ENCODE measurements at places on chromosomes 1 and 21.

- no peaks in the 10 kb centered on the region for H3K27me3 ChIP-seq
- no peak overlapping the region for H3K27ac ChIP-seq
- H3K4me3 ChIP-seq, result no peak overlapping the region
- no peaks in the 10 kb centered on the region for H3K4me1 ChIP-seq
- H3K36me3 ChIP-seq, result no peaks in the 10 kb centered on the region
These were observed 30.1 kb upstream of the DNAJC6 start for GRCh38 chr1:65279070-65279779.

- no peaks in the 10 kb centered on the region for H3K27me3 ChIP-seq
- no peaks in the 10 kb centered on the region for H3K4me1 ChIP-seq
- DNase-seq, result no peak
- no peak overlapping the region for H3K27ac ChIP-seq
- no peaks in the 10 kb centered on the region for H3K36me3 ChIP-seq
These were observed 34.1 kb downstream of the BMP8A start for GRCh38 chr1:39525366-39526165.

GRCh38 chr21:28875078-28875477 is 117.6 kb downstream of the LTN1 start:
- no peak overlapping the region for H3K27ac ChIP-seq
- H3K27me3 ChIP-seq, result no peaks in the 10 kb centered on the region
- DNase-seq, result no peak
- peaks cover 2% of the 10 kb centered on the region for H3K36me3 ChIP-seq
- no peaks in the 10 kb centered on the region for H3K4me1 ChIP-seq
- H3K4me3 ChIP-seq, result no peak overlapping the region

DNA sequence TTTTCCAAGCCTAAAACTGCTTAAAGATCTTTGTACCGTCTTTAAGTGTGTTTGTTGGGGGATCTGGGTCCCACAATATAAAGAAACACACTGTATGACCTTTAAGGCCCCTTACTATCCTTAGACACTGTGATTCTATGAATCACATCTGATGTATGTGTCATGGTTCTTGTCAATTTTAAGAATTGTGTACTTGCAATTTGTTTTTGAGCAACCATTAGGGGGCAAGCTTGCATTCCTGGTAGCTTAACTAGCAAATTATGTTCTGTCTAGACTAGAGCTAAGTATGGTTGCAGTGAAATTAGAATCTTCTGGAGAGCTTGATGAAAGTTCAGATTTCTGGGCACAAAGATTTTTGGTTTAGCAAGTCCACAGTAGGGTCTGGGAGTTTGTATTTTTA is 219.5 kb downstream of the TPR start:
- H3K4me3 ChIP-seq, result no peak overlapping the region
- H3K27me3 ChIP-seq, result no peaks in the 10 kb centered on the region
- H3K36me3 ChIP-seq, result no peaks in the 10 kb centered on the region
- H3K4me1 ChIP-seq, result peaks cover 15% of the 10 kb centered on the region
- DNase-seq, result no peak
- no peak overlapping the region for H3K27ac ChIP-seq

DNA sequence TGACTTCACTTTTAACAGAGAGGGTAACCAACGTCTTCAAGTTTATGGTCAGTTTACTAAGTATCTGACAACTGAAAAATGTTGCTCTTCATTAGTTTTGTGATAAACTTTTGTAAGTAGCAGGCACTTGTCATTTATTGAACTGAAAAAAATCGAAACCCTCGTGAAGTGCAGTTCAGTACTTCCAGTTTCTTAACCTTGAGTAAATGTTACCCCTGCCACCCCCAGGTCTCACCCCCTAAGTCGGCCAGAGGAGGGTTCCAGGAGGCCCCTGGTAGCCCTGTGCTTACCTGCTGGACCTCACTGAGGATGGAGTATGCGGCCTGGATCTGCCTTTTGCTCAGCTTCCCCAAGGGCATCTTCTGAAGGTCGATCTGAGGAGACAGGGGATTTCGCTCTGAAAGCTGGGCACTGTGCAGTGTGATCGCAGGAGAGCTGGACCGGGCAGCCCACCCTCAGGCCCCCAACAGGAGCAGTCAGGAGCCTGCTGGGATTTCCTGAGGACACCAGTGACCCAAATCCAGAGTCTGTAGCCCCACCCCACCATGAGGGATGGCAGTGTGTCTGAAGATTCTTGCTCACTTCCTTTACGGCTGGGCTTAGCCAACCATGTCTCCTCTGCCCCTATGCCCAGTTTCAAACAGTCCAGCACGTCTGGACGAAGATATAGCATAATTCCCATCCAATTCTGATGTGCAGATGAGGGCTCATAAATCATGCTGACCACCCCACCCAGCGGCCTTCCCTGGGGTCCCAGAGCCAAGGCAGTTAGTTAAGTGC is 37.6 kb downstream of the PARP1 start:
- no peaks in the 10 kb centered on the region for H3K27me3 ChIP-seq
- no peaks in the 10 kb centered on the region for H3K4me1 ChIP-seq
- no peaks in the 10 kb centered on the region for H3K36me3 ChIP-seq
- H3K27ac ChIP-seq, result no peak overlapping the region
- no peak overlapping the region for H3K4me3 ChIP-seq

- no peak overlapping the region for H3K27ac ChIP-seq
- H3K27me3 ChIP-seq, result no peaks in the 10 kb centered on the region
- H3K36me3 ChIP-seq, result no peaks in the 10 kb centered on the region
- DNase-seq, result no peak
- H3K4me1 ChIP-seq, result no peaks in the 10 kb centered on the region
These were observed 438.9 kb upstream of the ZP4 start for GRCh38 chr1:238329671-238330070.

- no peak for DNase-seq
- no peak overlapping the region for H3K27ac ChIP-seq
- peaks cover 10% of the 10 kb centered on the region for H3K4me1 ChIP-seq
- peaks cover 5% of the 10 kb centered on the region for H3K36me3 ChIP-seq
These were observed 4.9 kb downstream of the MTHFR start for GRCh38 chr1:11800756-11801433.

DNA sequence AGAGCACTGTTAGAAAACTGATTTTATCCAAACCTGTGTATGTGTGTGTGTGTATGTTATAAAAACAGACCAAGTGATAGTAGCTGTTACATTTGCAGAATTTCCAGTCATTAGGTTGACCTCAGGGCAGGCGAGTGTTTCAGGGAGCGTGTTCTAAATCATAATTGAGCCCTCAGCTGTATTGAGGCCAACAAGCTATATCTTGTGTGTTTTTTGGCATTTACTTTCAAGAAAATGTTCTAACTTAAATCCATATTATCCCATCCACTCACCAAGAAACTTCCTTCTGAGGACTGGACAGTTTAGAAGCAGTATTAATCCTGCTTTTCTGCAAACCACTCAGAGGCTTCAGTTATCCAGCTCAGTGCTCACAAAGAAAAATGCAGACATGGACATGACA is 12.0 kb downstream of the DDAH1 start:
- DNase-seq, result no peak
- H3K4me3 ChIP-seq, result no peak overlapping the region
- no peaks in the 10 kb centered on the region for H3K27me3 ChIP-seq
- 0 out of 2 replicates have a peak, but pooled peaks cover 2% of the 10 kb centered on the region for H3K4me1 ChIP-seq

DNA sequence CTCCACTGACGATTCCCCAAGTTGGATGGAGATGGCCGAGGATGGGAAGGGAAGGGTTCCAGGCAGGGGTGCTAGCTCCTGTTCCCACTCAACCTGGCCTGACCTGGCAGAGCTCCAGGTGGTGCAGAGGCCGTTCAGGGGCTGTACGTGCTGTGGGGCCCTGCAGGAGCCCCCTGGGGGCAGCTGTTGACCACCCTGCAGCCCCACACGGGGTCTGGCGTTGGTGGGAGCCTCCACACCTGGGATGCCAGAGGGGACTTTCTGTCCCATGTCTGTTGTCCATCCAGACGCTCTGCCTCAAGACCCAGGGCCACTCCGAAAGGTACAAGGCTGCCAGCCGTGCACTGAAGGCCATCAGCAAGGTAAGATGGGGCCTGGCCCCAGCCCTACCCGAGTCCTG is 20.0 kb downstream of the ARHGEF16 start:
- no peak overlapping the region for H3K4me3 ChIP-seq
- peaks cover 18% of the 10 kb centered on the region for H3K4me1 ChIP-seq
- H3K27ac ChIP-seq, result no peak overlapping the region

DNA sequence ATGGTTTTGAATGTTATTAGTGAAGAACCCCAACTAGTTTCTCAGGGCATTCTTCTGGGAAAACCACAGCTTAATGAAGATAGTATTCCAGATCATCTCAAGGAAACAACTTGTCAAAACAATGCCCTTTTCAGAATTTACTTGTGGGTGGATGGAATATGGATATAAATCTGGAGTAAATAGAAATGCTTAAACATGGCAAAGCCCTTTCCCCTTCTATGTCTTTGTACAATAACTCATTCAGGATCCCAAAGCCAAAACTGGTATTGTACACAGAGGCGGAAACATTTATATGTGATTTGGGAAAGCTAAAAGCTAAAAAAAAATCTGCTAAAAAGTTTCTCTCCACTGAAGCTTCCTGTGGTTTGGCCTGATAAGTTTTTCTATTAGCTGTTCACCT is 55.5 kb upstream of the RGS5 start:
- DNase-seq, result no peak
- H3K27me3 ChIP-seq, result no peaks in the 10 kb centered on the region
- H3K27ac ChIP-seq, result no peak overlapping the region
- no peak overlapping the region for H3K4me3 ChIP-seq
- no peaks in the 10 kb centered on the region for H3K4me1 ChIP-seq

GRCh38 chr1:9653491-9654050 is 2.0 kb downstream of the PIK3CD start:
- no peak for DNase-seq
- 0 out of 2 replicates have a peak, but pooled peaks cover 7% of the 10 kb centered on the region for H3K4me1 ChIP-seq
- H3K27ac ChIP-seq, result no peak overlapping the region
- H3K36me3 ChIP-seq, result no peaks in the 10 kb centered on the region
- H3K4me3 ChIP-seq, result no peak overlapping the region

DNA sequence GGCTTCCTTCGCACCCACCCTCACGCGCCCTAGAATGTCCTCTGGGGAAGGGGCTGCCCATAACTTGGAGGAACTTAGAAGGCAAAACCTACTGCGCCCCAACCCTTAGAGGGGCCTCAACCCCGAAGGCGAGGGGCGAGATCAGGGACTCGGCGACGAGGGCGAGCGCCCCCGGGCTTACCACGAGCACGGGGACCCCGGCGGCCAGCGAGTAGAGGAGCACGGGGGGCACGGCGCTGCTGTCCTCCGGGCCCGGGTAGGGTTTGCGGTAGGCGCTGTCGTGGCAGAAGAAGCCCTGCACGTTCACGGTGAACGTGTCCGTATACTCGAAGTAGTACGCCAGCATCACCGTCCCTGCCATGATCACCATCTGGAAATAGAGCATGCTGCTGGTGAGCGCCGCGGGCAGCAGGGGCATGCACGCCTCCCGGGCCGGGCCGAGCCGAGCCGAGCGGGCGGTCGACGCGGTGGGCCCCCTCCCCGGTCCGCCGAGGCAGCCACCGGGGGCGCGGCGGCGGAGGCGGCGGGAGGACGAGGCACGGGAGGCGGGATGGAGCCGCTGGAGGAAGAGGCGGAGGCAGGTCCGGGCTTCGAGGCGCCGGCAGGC is 304 bp downstream of the PLPPR5 start:
- no peaks in the 10 kb centered on the region for H3K27me3 ChIP-seq
- no peak overlapping the region for H3K27ac ChIP-seq
- no peaks in the 10 kb centered on the region for H3K4me1 ChIP-seq
- no peak for DNase-seq

DNA sequence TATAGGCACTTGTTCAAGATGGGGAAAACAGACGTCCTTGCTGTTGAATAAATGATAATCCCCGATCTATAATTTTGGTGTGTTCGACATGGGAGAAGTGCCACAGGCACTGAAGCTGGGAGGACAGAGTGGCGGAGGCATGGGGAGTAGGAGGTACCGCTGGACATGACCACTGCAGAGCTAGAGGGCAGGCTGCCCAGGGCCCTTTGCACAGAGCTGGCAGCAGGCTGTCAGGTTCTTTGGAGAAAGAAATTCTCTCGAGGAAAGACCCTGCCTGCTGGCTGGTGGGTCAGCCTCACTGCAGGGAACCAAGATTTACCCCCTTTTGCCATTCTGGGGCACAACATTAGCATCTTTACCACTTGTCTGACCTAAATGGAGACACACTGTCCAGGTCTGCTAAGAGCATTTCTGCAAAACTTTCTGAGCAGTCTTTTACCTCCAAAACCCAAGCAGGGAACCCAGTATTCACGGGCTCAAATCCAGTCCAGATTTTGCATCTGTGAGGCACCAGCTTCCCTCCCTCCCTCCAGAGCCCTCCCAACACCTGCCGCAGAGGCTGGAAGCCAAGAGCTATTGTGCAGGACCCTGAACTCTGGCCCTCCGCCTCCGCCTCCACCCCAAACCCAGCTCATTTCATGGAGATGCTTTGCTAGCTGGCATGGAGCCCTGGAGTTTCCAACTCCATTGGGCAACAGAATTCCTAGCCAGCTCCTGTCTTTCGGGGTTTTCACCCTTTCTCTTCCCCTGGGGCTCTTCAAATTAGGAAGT is 142.3 kb downstream of the PLXNA2 start:
- H3K27ac ChIP-seq, result no peak overlapping the region
- no peaks in the 10 kb centered on the region for H3K27me3 ChIP-seq
- no peak for DNase-seq
- H3K36me3 ChIP-seq, result no peaks in the 10 kb centered on the region
- no peak overlapping the region for H3K4me3 ChIP-seq
- H3K4me1 ChIP-seq, result peaks cover 8% of the 10 kb centered on the region

- no peaks in the 10 kb centered on the region for H3K36me3 ChIP-seq
- no peak overlapping the region for H3K27ac ChIP-seq
- H3K27me3 ChIP-seq, result no peaks in the 10 kb centered on the region
- no peak overlapping the region for H3K4me3 ChIP-seq
- no peaks in the 10 kb centered on the region for H3K4me1 ChIP-seq
These were observed 291.3 kb downstream of the CAMTA1 start for GRCh38 chr1:7076572-7076971.

DNA sequence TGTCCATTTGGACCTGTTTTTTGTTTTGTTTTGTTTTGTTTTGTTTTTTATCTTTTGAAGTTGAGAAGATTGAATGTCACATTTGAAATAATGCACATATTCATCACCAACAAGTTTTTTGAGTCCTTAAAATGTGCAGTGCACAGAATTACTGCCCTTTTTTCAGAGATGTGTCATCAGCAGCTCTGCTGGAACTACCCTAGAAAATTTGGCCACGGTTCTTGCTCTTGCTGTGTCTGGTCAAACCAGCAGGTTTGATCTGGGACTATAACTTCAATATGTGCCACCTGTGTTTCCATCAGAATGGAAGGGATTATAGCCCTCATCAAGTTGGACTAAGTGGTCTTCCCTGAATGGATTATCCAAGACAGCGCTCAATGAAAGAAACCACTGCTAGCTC is 24.1 kb upstream of the CNN3 start:
- no peaks in the 10 kb centered on the region for H3K27me3 ChIP-seq
- no peak overlapping the region for H3K4me3 ChIP-seq
- peaks cover 33% of the 10 kb centered on the region for H3K4me1 ChIP-seq
- DNase-seq, result no peak
